ENCODE measurements at places on chromosomes 5 and 9.
A peak's percentile ranks its signal among the peaks of the same experiment; 100 is the strongest.

DNA sequence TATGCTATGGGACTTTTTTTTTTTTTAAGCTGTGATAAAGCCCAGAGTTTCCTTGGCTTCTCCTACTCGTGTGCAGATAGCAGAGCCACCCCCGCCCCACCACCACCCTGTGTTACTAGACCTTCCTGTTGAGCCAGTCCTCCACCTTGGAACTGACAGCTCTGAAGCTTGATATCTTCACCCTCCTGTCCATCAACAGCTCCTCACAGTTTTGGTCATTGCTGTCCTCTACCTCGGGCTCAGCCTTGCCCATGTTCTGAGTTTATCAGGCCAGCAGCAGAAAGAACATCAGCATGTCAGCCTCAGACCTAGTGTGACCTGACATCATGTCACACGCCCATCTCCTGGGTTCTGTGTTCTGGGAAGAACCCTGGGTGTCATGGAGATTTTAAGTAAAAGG lies 167.1 kb upstream of the RAI14 start:
- no peak for DNase-seq

GRCh38 chr9:91907484-91908292 lies 42.3 kb downstream of the ROR2 start:
- DNase-seq: no peak

GRCh38 chr5:83249156-83249555 lies 171.8 kb downstream of the XRCC4 start:
- DNase-seq: no peak

DNA sequence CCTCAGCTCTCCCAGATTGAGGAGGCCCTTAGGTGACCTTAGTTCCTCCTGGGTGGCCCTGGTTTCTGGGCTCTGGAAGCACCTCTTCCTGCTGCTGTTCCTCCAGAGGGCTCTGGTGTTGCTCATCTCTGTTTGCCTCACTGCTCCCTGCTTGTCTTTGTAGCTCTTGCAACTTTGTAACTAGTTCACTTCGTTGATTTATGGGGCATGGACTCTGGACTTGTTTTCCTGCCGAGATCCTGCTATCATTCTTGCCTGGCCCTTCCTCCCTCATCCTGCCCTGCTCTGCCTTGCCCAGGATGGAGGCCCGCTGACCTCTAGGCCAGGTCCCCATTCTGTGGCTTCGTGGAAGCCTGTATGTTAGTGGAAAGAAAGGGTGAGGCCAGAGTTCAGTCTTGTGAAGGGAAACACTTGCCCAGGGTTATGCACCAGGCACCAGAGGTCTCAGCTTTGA lies 169.3 kb downstream of the MACROH2A1 start:
- no peak for DNase-seq

DNA sequence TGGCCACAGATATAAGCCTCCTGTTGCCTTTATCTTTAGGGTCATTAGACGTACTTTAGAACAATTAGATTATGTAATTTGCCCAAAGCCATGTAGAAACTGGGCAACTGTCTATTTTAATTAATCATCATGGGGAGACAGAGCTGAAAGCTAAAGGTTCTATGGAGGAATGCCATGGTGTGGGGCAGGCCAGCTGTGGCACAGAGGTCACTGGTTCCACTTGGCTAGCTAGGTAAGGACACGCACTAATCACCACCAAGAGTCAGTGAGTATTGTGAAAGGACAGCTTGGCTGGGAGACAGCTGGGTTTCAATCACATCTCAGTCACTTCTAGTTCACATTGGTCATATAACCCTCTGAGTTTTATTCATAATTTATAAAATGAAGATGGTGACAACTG lies 81.7 kb downstream of the HMHB1 start:
- DNase-seq: no peak

- peak; percentile 80 for DNase-seq
Measured at GRCh38 chr9:109320742-109321448, at the start of gene EPB41L4B. Gene EPB41L4B, minus strand, starts transcription at chr9:109321059. Its CDS starts 613 bp downstream, at chr9:109320446.

GRCh38 chr5:71883742-71884103 lies 164.6 kb downstream of the CARTPT start:
- no peak for DNase-seq

DNA sequence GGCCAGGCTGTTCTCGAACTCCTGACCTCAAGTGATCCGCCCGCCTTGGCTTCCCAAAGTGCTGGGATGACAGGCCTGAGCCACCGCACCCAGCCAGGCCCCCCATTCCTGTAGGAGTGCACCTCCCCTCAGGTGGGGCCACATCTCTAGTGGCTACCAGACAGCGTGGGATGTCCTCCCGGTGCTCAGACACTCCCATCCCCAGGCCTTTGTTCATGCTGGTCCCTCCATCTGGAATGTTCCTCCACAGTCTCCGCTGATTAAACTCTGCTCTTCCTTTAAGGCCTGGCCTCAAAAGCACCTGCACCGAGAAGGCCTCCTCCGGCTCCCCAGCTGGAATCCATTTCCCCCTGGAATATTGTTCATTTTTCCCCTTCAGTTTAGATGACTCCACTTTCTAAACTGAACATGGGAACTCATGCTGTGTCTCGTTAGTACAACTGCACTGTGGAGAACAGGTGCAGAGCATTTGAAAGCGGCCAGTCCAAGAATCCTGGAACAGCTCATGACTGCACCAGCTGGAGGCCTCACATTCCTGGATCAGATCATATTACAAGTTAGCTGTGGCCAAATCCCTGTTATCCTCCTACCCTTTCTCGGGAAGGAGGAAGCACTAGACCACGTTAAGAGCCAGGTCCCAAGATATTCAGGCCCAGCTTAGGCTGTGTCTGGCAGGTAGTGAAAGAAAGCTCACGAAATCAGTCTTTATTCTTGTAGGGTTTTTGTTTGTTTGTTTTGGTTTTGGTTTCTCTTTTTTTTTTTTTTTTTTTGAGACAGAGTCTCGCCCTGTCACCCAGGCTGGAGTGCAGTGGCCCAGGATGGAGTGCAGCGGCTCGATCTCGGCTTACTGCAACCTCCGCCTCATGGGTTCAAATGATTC lies 10.8 kb upstream of the PRRC2B start:
- DNase-seq: no peak

- no peak for DNase-seq
Measured at GRCh38 chr5:178348356-178349074, 115.9 kb upstream of the PHYKPL start.

DNA sequence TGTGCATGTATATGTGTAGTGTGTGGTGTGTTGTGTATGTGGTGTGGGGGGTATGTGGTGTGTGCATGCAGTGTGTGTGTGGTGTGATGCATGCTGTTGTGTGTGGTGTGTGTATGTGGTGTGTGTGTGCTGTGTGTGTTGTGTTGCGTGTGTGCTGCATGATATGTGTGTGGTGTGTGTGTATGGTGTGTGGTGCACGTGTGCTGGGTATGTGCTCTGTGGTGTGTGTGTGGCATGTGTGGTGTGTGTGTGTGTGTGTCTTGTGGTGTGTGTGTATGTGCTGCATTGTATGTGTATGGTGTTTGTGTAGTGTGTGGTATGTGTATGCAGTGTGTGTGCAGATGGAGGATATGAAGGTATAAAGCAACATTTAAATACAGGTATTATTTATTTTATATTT lies 50.5 kb upstream of the CKS2 start:
- DNase-seq: no peak

DNA sequence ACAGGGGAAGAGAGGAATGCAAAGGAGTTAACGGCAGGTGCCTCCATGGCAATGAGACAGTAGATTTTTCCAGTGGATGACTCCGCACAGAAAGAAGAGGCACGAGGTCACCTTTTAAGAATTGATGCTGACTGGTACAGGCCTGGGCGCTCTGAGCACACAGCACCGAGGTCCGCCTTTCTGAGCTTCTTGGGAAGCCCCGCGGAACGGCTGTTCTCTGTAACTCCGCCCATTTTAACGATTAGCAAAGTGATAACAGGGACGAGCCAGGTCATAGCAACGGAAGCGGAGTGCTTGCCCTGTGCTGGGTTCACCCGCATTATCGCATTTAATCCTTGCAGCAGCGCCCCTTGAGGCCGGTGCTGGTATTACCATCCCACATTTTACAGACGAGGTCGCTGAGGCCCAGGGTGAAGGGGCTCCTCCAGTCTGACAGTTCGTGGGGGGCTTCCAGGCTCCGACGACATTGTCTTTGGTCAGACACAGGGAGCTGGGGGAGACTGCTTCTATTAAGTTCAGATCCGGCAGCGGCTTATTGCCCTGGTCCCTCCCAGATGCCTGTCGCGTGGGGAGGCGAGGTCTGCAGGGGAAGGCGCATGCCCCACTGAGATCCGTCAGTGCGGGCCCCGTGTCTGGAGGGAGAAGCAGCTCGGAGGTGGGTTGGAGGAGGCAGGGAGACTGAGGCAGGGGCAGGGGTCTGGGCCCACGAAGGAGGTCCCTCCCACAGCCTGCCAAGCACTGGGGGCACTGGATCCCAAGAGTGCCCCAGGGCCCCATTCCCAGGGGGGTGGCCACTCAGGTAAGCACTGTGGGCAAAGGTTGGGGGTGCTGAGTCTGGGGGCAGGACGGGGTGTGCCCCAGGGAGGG lies 22.3 kb upstream of the HMCN2 start:
- DNase-seq: peak; percentile 87

DNA sequence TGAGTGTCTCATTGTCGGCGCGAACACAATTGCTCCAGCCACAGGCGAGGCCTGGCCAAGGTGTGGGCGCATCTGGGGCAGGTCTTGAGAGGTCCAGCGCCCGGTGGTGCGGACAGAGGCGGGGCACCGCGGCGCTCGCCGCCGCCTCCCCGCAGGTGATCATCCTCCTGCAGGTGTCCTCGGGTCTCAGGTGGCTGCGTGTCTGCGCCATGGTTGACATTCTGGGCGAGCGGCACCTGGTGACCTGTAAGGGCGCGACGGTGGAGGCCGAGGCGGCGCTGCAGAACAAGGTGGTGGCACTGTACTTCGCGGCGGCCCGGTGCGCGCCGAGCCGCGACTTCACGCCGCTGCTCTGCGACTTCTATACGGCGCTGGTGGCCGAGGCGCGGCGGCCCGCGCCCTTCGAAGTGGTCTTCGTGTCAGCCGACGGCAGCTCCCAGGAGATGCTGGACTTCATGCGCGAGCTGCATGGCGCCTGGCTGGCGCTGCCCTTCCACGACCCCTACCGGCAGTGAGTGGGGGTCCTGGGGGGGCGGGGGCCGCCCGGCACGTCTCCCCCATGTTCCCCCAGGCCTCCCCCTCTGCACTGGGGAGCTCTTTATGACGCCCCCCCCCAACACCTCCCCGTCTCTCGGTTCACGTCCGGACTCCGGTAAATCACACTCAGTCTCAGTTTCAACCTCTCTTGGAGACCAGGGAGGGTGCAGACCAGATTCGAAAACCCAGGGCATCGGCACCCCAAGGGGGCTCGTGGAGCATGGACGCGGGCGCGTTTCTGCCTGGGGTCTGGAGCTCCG lies 446 bp downstream of the NXNL2 start:
- no peak for DNase-seq

DNA sequence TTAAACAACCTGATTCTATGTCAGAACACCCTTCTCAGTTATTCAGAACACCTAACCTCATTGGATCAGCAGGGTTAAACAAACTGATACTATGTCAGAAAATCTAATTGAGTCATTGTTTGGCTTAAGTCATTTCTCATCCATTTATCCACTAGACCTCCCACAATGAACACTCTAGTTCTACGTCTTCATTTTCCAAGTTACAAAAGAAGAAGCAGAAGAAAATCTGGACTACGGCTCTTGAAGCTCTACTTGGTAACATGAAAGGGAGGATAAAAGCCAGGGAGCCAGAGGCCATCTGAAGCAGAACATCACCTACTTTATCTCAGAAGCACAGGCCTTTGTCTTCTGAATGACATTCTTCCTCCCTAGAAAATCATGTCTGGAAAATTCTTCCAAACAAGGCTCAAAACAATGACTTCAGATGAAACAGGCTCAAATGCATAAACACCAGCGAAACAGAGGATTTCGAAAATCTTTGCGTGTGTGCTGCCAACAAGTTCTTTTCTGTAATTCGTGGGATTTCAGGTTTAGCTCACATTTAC lies 35.4 kb upstream of the TGFBI start:
- no peak for DNase-seq

DNA sequence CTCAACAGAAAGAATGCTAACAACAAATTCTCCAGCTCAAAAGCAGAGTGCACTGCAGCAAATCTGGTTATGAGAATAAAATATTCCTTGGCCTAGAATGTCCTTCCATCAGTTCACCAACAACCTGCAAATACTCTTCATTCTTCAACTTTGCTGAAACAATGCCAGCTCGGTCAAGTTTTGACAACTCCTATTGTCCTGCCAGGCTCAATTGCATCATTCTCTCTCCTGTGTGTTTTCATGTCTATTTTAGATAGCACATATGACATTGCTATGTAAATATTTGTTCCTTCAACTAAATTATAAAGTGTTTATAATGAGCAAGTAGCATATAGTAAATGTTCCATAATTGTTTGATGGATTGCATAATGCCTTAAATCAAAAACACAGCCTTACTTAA lies 463.8 kb downstream of the TLE1 start:
- no peak for DNase-seq

GRCh38 chr9:112754578-112754977 lies 4.0 kb downstream of the SNX30 start:
- peak; percentile 70 for DNase-seq

DNA sequence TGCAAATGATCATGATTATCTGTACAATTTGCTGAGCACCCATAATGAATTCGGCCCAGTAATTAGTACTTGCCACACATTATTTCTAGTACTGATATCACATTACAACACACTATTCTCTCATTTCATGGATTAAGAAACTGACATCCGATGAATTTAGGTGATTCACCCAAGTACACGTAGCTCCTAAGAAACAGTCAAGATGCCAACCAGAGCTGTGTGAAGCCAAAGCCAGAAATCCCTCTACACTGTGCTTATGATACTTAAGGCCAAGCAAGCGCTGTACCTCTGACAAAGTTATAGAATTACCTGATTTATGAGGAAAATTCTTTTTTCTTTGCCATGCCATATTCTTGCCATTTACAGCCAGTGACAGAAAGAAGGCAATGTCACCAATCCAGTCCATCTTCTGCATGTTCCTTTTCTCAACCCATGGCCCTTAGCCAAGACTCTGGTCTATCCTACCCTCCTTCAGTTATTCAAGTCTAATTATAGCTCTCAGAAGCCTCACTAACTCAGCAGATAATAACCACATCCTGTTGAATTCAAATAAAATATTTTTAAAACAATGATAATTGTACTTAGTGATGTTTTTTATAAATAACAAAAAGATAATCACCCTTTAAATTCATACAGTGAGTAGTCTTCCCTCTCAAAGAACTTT lies 74.3 kb upstream of the PTGER4 start:
- DNase-seq: peak; percentile 25

- DNase-seq: no peak
Measured at GRCh38 chr9:129235041-129235930, 57.2 kb upstream of the IER5L start.

- no peak for DNase-seq
Measured at GRCh38 chr5:19496056-19496455, 491.9 kb downstream of the CDH18 start.

- no peak for DNase-seq
Measured at GRCh38 chr5:6518298-6519057, 69.8 kb downstream of the UBE2QL1 start.

- no peak for DNase-seq
Measured at GRCh38 chr5:108315829-108316228, 66.1 kb downstream of the FBXL17 start.
